ENCODE measurements at places on chromosomes 5 and 9.

DNA sequence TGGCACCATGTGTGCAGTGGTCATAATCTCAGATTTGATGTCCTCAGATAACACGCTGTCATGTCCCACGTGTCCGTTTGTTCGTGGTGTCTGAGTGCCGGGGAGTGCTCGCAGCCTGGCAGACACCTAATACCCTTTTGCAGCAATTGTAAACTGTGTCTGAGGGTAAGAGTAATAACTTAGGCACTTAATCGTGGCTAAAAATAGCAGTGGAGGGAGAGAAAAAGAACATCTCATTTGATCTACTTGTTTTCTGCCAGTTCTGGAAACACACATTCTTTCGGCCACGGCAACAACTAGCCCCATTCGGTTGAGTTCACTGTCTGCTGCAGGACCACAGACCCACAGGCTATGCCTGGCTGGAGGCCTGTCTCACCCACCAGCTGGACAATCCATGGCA, 16.5 kb downstream of the ADCY2 start:
- DNase-seq = no peak

DNA sequence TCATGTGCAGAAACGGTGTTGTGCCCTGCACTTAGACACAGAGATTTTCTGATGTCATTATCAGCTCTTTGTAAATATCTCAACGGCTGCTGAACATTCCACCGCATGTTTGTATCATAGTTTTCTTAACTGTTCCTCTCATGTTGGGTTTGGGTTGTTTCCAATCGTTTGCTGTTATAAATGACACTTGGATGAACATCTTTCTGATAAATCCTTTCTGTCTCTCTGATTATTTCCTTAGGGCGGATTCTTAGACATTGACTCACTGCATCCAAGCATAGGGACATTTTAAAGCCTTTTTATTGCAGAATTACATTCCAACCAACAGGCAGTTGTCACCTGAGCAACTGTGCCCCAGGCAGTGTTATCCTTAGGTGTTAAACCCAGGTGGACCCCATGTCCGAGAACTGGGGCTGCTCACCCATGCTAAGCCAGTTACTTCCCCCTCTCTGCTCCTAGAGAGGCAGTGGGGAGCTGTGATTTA, 28.5 kb downstream of the COL5A1 start:
- DNase-seq = no peak

DNA sequence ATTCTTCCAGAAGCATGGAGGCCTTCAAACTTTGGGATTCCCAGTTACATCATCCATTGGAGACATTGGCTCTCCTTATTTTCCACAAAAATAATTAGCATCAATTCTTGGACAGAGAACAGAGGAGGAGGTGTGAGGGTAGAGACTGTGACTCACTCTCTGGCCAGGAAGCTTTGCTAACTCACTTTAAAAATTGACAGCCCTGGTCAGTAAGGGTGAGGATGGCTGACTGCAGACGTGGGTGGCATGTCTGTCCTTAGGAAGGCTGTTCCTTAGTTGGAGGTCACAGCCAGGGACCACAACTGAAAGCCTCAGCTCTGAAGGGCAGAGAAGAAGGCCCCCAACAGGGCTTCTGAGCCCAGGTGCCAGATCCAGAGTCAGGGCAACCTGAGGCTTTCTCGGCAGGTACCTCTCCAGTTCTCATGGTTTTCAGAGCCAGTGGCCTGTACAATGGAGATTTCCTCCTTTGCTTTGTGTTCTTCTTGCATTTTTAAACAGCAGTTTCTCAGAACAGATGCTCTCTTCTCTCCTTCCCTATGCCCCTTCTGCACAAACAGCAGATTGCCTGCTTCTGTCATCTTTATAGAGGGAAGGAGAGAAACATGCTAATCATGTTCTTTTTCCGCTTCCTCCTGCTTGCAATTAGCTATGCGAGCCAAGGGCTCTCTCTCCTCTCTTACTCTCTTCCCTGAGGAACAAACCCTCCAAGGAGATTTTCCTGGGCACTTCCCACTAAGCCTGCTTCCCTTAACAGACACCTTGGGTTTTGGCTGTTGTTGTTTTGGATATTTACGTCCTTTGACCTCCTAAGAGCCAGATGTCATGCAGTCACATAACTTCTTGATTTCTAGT, 92.5 kb upstream of the ZNF366 start:
- DNase-seq = no peak

DNA sequence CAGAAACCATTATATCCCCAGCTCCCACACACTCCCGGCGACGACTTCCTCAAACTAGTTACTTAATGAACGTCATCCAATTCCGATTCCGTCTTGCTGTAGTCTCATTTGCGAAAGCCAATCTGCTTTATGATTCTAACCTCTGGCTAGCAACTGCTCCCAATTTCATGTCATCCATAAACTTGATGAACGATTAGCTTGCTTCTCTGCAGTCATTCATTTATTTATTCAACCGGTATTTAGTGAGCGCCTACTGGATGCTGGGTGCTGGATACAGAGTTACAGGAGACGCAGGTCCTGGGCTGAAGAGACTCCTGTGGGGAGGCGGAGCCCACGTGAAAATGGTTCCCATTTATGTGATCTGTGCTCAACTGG, 46.2 kb downstream of the TSPAN17 start:
- no peak for DNase-seq

- DNase-seq = no peak
Measured at GRCh38 chr9:95330720-95331404, 13.4 kb upstream of the FANCC start.

- DNase-seq = no peak
Measured at GRCh38 chr5:159947708-159948358, 31.6 kb downstream of the ADRA1B start.
